ENCODE measurements at places on chromosomes 12 and 14.

GRCh38 chr14:44446965-44447364 lies 60.1 kb downstream of the FSCB start:
- no peak for DNase-seq

DNA sequence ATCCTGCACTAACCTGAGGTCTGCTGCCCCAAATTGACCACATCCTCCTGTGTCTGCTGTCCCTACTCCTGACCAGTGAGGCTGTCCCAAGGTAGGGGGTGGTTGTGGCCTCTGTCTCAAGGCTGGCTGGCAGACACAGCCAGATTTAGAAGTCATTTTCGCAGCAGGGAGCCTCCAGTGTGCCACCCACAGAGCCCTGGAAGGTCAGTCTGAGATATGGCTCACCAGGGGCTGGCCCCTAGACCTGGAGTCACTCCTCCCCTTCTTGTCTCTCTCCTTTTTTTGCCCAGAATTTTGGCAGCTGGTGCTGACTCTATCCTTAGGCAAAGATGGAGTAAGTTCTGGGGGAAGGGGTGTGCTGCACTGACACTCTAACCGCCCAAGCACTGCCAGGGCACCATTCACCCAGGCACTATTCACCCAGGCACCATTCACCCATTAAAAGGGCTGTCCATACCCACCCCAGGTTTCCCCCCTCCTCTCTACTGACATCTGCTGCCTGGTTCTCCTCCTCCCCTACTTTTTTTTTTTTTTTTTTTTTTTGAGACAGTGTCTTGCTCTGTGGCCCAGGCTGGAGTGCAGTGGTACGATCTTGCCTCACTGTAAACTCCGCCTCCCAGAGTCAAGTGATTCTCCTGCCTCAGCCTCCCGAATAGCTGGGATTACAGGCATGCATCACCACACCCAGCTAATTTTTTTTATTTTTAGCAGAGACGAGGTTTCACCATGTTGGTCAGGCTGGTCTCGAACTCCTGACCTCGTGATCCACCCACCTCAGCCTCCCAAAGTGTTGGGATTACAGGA lies 7.7 kb downstream of the DDN start:
- no peak for DNase-seq

DNA sequence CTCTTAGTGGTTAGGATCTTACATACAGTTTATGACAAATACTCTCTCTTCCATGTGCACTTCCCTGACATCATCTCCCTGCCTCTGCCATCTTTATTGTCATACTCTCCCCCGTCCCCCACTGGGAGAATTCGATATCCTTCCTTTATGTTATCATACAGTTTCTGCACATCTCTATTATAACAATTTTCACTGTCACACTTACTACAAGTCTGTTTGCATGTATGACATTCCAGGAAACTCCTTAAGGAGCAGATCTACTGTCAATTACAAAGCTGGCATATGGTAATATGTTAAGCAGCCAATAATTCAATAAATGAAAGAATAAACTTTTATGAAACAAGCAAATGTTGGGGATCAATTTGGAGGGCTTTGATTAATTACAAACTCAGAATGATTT lies 91.1 kb downstream of the KCNH5 start:
- no peak for DNase-seq

DNA sequence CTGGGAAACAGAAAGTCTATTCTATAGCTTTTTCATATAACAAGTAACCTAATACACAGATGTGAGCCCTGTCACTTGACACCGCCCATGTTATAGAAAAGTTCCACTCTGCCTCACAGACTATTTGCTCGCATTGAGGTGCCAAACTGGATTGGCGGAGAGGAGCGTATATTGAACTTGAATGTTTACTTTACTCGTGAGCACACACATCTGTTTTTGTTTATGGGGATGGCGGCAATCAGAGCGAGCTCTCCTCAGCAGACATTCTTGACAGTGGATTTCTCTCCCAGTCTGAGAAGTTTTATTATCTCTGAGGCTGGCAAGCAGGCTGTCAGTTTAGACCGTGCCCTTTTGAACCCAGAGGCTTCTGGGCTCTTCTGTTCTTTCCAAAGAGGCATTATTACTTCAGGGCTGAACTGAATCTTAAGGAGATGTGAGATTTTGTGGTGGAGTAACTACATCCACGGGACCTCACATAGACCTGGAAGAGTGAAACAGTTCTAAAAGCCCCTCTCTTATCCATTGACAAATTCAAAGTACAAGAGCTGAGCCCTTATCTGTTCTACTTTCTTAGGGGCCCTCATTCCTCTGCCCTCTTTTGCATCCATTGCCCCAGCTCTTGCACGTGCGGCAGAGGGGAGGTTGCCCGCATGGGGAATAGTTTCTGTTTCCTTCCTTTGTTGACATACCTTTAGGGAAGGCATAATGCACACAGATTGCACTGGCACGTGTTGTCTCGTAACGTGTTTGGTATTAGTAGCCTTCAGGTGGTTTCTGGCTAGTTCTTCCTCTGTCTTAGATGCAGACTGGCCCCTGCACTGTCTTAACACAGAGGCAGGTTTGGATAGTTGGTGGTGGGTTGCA lies 68.2 kb downstream of the DRAM1 start:
- DNase-seq: no peak

GRCh38 chr14:102222751-102223150 lies 82.2 kb downstream of the MOK start:
- DNase-seq: no peak

GRCh38 chr12:31321897-31322228 lies 4.1 kb downstream of the SINHCAF start:
- peak; percentile 63 for DNase-seq

GRCh38 chr14:39181026-39181692 lies 6.1 kb downstream of the PNN start:
- DNase-seq: no peak

GRCh38 chr12:90745211-90745610 lies 209.8 kb downstream of the CCER1 start:
- DNase-seq: no peak

DNA sequence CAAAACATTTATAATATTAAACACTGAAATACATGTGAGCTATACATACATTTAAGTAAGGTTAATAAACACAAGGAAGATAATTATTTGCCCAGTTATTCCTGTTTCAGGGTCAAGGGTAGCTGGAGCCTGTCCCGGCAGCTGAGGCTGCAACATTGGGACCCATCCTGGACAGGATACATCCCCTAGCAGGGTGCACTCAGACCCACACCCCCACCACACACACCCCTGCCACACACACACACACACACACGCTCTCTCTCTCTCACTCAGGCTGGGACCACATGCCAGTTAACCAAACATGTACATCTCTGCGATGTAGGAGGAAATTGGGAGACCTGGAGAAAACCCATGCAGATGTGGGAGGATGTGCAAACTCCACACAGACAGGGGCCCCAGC lies 112.6 kb upstream of the TMCC3 start:
- DNase-seq: no peak

GRCh38 chr14:68559949-68560348 lies 232.9 kb downstream of the ZFP36L1 start:
- DNase-seq: no peak

DNA sequence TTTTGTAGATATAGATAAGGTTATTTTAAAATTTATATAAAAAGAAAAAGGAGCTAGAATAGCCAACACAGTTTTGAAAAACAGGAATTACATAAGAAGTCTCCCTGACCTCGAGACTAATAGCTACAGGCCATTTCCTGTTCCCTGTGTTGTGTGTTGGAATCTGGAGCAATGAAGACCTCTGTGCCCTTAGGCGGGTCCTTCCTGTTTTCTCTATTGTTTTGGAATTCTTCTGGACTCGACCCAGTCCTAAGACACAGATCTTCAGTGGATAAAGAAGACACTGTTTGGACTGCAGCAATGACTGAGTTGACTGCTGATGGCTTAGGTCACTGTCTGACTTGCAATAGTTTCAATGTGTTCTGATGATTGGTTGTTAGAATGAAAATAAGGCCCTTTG lies 26.2 kb downstream of the SNRPF start:
- DNase-seq: no peak

DNA sequence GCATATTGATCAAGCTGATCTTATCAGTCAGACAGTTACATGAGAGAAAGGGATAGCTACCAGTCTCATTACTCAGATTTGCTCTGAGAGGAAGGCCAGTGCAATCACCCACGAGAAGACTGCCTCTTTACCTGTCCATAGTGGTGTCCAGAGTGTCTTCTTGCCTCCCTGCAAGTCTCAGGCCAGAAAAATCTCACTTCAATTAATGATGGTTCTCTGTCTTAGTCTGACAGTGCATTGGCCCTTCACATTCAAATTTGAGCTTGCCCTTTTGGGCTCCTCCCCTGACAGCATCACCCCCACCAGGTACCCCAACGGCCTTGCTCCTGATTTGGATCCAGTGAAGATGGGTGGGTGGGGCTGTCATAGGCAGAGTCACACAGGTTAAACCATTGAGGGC lies at the start of gene AICDA:
Gene AICDA, minus strand, starts transcription at position 231 of the 400 bp plus-strand sequence. Its CDS starts 92 bp downstream, at position 139.
- no peak for DNase-seq

GRCh38 chr14:33386781-33387180 lies 448.1 kb downstream of the NPAS3 start:
- no peak for DNase-seq

GRCh38 chr12:81365284-81365683 lies 287.4 kb downstream of the ACSS3 start:
- DNase-seq: no peak

DNA sequence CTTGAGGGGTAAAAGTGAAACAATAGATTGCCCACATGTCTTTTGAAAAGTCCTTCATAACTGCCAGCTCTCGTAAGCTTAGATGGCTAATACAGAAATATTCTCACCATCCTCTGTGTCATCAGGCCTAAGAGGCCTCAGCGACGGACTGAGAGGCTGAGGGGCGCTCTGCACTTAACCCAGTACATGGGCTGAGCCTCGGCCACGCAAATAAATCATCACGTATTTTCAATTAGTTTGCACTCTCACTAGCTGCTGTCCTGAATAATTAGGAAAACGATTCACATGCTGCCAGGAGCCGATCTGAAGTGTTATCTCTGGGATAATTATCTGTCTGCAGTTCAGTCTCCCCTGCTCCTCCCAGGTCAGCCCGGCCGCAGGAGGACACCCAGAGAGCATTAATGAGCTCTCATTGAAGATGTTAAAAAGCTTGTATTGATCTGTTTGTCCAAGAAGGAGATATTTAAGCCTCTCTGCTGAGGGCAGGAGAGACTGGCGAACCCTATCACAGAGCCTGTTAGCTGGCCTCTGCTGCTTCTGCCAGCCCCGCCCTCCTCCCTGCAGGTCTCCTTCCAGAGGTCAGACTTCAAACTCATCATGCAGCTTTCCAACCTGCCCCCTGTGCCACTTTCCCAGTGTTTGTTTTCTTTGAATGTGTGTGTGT lies 1051.3 kb downstream of the VRK1 start:
- DNase-seq: no peak

DNA sequence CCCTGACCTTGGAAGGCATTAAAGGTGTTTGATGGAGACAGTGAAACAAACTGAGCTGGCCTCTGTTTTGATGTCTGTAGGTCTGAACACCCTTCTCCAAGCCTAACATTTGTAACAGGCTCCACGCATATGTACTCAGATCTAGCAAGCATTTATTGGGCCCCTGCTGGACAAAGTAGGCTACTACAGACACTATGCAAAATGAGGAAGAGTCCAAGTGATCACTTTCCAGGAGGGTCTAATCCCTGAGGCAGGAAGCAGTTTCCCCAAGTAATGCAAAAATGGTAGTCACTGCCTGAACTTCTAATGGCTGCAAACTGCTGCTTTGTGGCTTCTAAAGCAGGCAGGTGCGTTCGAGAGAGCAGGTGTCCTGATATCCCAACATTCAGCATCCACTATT lies 405.8 kb downstream of the MED13L start:
- DNase-seq: peak; percentile 33

- no peak for DNase-seq
These were observed 296.9 kb downstream of the PAWR start for GRCh38 chr12:79393842-79394241.
